Sigmoid colon (tissue), 7 donors: ENCODE measurements at places on chromosomes 6 and 20. TPM values are rescaled to one million over a fixed set of nuclear protein-coding genes. Genes with fewer than 3 reads are reported as not detected.
A peak's percentile ranks its signal among the peaks of the same experiment; 100 is the strongest.

DNA sequence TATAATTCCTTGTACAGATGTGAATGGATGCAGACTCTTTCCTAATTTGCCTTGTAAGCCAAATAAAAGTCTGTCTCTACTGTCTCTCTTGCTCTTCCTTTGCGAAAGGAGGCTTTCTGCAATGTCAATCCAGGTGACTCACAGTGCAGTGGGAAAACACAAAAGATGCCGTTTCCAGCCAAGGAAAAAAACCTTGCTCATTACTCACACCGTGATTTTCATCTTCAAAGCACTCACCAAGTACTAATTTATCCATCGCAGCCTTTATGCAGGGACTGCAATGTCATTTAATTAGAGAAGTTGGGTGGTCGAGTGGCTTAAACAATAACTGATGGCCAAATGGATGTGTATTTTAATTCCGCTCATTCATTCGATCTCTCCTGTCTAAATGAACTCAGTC is 23.8 kb downstream of the SAYSD1 start:
- H3K27me3 ChIP-seq, result no peaks in the 10 kb centered on the region
- H3K27ac ChIP-seq, result no peak overlapping the region
- no peak for DNase-seq
- no peaks in the 10 kb centered on the region for H3K4me1 ChIP-seq

- H3K27ac ChIP-seq, result no peak overlapping the region
- no peak for DNase-seq
- H3K4me1 ChIP-seq, result peaks cover 11% of the 10 kb centered on the region
Measured at GRCh38 chr20:37997516-37997915, 35.7 kb downstream of the TTI1 start.

DNA sequence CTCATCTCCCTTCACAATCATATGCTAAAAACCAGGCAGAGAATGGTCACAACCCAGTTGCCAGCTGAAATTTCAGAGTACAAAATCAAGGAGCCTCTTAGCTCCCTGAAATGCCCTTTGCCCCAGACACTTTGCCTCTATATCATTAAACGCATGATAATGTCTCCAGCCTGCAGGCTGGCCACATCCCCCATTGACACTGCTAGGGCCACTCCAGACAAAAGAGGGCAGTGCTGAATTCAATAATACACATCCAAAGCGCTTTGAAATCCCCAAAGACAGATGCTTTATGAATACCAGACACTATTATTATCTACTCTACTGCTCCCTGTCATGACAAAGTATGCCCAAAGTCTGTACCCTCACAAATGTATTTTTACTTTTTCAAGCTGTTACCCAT is 348.3 kb upstream of the POU3F2 start:
- H3K27ac ChIP-seq, result no peak overlapping the region
- H3K36me3 ChIP-seq, result no peaks in the 10 kb centered on the region
- H3K4me1 ChIP-seq, result no peaks in the 10 kb centered on the region
- no peak for DNase-seq
- no peaks in the 10 kb centered on the region for H3K27me3 ChIP-seq
- no peak overlapping the region for H3K4me3 ChIP-seq

DNA sequence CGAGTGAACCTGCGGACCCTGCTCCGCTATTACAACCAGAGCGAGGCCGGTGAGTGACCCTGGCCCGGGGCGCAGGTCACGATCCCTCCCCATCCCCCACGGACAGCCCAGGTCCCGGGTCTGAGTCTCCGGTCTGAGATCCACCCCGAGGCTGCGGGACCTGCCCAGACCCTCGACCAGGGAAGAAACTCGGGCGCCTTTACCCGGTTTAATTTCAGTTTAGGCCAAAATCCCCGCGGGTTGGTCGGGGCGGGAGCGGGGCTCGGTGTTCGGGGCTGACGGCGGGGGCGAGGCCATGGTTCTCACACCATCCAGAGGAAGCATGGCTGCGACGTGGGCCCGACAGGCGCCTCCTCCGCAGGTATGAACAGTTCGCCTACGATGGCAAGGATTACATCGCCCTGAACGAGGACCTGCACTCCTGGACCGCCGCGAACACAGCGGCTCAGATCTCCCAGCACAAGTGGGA is 46.9 kb upstream of the TRIM26 start:
- peak overlapping the region; percentile 72 for H3K4me3 ChIP-seq
- no peaks in the 10 kb centered on the region for H3K36me3 ChIP-seq
- peak overlapping the region; percentile 90 for H3K27ac ChIP-seq
- H3K27me3 ChIP-seq, result no peaks in the 10 kb centered on the region
- peaks cover 9% of the 10 kb centered on the region for H3K4me1 ChIP-seq

GRCh38 chr6:82744286-82745015 is 321.2 kb downstream of the UBE3D start:
- no peak overlapping the region for H3K4me3 ChIP-seq
- DNase-seq, result no peak
- no peaks in the 10 kb centered on the region for H3K4me1 ChIP-seq
- no peak overlapping the region for H3K27ac ChIP-seq

Gene MYL9
- total RNA-seq, result 1,729 TPM

Gene AKIRIN2
- 18.9 TPM for total RNA-seq
